ENCODE measurements at places on chromosomes 5 and 9.
A peak's percentile ranks its signal among the peaks of the same experiment; 100 is the strongest.

DNA sequence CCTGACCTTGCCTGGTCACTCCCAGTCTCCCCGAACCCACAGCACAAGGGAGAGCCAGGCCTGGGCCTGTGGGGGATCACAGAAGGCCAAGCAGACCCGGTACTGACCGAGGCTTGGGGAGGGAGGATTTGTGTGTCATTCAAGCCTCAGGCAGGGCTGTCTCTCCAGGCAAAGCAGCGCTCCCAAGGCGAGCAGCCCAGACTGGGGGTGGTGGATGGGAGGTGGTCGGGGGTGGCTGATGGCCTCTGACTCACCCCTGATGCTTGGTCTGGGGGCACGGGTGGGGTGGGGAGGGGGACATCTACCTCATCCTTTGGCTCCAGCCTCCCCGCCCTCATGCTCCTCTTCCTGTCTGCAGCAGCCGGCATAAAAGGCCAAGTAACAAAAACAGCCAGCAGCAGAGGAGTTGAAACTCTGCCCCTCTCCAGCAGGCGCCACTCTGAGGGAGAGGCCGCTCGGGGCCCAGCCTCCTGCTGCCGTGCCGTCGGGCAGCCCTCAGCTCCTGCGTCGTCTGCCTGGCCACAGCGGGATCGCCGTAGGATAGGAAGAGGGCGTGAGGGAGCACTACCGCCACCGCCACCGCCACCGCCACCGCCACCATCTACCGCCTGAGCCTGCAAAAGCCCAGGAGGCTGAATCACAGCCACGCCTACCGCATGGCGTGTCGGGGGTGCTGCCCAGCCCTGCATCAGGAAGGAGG is 166.0 kb downstream of the OLFM1 start:
- DNase-seq: no peak

- no peak for DNase-seq
These were observed 596.0 kb downstream of the SEMA5A start for GRCh38 chr5:8949908-8950307.

GRCh38 chr9:135588886-135589595 is 27.5 kb downstream of the PAEP start:
- no peak for DNase-seq

GRCh38 chr5:170297589-170298462 is at the start of gene LCP2:
LCP2 (minus strand) TSS chr5:170297777; CDS start chr5:170297611, 166 bp downstream.
- DNase-seq: peak; percentile 12

DNA sequence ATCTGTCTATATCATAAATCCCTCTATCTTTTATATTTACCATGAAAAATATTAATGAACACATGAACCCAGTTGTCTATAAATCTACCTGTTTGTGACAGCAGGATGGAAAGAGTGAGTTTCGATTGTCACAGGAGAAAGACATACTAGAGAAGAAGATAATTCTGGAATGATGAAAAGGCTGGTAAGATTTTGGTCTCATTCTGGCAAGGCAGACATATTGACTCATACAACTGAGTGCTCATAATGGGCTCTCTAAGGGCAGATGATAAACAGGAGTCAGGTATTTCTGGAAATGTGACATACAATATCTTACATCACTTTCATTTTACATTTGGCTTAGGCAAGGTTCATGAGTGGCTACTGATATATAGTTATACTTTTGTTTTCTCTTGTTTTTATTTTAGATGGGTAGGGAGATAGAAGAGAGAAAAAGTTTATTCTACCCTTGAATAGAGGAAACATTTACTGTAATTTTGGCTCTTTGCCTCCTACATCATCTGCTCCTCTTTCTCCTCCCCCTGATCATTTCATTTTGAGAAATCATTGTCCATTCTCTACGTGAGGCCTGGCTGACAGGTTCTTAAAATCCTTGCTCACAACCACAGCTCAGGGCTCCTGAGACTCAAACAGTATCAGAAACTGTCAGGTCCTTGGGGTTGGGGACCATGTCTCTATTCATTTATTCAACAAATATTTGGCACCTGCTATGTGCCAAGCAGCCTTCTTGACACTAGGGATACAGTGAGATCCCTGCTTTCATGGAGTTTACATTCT is 14.4 kb downstream of the ELOVL7 start:
- no peak for DNase-seq

GRCh38 chr9:14136047-14136635 is 177.8 kb downstream of the NFIB start:
- DNase-seq: no peak

DNA sequence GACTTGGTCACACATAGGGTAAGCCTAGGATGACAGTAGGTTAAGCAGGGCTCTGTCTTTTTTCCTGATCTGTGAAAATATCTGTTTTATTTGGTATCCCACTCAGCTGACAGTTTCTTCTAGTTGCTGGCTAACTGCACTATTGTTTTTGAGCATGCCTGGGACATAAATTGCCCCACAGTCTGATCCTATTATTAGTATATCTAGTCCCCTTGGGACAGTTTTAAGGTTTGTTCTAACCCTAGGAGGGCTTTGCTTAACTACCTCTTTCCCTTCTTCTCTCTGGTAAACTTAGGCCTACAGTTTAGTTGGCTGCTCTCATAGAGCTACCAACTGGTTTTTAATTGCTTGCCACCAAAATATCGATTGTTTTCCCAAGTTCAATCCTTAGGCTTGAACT is 446.6 kb downstream of the ARHGEF28 start:
- DNase-seq: no peak

DNA sequence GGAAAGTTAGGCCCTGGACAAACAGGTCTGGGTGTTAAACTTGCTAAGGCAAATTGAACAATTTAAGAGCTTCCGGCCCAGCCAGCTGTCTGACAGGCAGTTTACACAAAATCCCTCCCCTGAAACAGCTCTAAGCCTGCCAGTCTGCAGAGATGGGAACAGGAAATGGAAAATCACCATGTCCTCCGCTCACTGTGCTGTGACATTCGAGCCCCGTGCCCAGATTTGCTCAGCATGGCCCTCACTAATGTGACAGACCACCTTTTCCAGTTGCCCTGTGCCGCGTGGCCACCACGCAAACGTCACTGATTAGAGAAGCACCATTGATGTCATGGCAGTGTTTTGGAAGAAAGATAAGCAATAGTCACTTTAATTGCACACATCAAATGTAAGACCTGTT is 41.0 kb downstream of the CCNJL start:
- DNase-seq: no peak

DNA sequence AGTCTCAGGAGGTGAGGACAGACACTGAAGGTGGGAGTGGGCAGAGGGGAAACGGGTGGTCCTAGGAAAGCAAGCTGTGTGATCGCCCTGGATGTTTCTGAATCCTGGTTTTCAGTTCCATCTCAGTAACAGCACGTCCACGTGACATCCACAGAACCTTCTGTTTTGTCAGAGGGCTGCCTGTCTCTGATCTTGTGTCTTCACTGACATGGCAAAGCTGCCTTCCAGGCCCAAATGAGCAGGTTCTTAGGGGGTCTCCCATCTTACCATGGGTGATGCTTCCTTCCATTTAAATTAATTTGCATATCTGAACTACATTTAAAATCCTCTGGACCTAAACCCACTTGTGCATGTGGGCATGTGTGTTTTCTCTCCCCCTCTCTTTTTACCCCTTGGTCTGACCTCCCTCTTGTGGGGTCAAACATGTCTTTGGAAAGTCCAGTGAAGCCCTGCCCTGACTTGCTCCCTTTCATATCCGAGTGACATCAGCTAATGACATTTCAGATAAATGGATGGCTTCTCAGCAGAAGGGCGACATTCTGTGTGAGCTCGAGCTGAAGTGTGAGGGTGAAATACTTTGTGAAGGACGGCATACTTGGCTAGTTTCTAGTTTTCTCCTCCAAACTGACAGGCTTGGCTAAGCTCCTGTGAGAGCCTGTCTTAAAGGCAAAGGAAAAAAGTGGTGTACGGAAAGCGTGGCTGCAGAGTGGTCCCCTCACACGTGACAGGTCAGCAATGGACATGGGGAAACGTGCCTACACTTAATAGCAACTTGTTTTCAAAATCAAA is 204.8 kb upstream of the S1PR3 start:
- DNase-seq: no peak

DNA sequence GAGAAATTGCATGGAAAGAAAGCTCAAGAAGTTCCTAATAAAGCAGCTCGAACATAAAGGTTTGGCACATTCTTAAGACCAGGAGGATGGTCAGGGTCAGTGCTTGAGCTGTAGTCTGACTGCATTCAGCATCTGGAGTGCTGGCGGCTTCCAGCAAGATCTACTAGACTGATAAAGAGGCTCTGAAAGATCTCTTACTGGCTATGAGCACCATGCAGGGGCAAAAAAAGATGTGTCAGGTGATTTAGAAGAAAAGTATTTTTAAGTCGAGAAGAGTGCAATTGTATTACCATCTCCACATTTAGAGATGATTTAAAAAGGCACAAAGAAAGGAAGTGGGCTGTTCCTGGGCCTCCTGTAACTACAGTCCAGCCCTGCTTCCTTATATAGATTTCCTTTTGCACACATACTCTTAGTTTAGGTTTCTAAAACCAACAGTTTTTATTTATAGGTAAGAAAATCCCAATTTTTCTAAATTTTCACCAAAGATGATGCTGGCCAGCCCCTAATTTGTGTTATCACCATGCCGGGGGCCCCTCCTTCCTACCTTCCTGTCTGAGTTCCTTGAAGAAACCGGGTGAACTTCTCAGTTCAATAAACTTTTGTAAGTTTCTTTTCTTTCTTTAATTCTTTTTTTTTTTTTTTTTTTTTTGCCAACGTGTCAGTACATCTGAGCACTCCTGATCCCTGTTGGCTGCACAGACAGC is 65.9 kb upstream of the PLPP1 start:
- peak; percentile 42 for DNase-seq

- peak; percentile 35 for DNase-seq
These were observed 91.2 kb upstream of the ERBIN start for GRCh38 chr5:65835191-65835590.

GRCh38 chr9:128412120-128412790 is 8.4 kb upstream of the CERCAM start:
- peak; percentile 90 for DNase-seq

GRCh38 chr9:112582371-112583262 is 96.0 kb downstream of the KIAA1958 start:
- DNase-seq: no peak

DNA sequence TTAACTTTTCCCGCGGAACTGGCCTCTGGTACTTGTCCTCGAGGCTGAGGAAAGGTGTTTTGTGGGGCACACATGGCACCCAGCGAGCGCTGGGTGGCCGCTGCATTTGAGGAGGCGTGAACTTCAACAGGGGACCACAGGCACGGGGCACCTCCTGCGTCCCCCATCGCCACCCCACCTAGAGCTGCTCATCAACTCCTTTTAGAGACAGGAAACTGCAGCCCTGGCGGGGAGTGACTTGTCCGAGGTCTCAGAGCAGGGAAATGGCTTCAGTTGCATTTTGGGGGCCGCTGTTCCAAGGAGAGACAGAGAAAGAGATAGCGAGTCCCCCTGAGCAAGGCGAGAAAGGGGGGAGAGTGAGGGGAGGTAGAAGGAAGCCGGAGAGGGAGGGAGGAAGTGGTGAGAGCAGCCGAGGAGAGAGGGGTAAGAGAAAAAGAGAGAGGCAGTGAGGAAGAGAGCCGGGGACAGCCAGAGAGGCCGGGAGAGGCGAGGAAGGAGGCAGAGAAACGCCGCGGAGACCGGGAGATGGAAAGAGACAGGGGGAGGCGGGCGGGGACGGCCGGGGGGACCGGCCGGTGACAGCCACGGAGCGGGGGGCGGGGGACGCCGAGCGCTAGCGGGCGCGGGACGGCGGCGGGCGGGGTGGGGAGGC is 12.5 kb upstream of the LHX2 start:
- no peak for DNase-seq

DNA sequence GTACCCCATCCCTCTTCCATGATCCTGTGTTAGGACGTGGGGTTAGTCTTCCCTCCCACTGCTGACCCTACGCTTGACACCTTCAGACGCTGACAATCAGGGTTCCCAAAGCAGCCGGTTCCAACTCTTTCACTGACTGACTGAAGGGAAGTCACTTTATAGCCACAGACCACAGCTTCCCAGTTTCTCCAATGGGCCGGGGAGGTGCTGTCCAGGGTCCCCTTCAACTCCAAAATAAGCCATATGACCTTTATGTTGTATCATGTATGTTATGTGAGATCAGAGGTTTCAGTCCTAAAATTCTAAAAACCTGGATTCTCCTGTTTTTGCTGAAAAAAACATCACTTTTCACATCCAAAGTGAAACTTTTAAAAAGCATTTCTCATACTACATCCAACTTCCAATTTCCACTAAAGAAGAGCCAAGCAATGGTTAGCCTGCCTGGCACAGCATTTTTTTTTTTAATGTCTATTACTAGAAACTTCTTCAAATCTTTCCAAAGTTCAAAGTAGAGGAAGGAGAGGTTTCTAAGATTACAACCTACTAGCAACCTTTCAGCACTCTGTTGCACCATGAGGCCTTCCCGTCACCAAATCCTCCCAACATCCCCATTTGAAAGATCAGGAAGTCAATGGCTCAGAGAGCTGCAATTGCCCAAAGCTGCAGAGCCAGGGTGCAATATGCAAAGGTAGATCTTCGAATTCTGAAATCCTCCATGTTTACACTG is 5.2 kb downstream of the EPB41L4B start:
- DNase-seq: no peak

- no peak for DNase-seq
These were observed 69.9 kb downstream of the FGF1 start for GRCh38 chr5:142615948-142616347.

DNA sequence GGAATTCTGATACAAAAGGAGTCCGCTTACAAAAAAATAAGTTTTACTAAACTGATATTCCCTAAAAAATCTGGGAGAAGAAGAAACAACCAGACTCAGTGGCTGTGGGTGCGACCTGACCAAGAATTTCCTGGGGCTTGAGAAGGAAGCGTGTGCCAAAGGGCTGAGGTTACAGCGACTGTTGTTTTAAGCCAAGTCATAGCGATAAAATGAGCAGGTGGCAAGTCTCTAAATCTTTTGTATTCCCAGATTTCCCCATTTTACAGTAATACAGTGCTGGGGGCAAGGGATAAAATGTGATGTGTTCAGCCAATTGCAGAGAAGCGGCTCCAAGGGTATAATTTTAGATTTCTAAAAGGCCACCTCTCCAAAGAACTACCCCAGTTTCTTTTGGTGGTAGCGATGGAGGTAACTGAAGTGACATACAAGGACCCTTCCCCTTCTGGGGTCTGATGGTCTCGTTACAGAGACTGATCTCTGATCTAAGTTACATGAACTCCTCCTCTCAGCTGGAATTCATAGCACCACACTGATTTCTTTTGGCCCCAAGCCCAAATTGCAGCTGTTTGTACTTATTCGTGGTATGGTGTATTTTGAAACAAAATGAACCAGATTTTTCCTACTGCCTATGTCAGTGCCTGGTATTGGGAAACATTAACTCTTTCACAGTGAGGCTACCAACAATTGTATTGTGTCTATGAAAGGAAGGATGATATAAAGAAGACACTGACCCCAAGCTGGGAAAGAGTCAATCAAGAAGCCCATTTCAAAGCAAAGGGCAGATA is 41.6 kb downstream of the LPAR1 start:
- DNase-seq: no peak

GRCh38 chr9:89604729-89605464 is at the start of gene GADD45G:
GADD45G (plus strand) TSS chr9:89605012; CDS start chr9:89605122, 110 bp downstream.
- DNase-seq: peak; percentile 93

- peak; percentile 4 for DNase-seq
These were observed 36.4 kb downstream of the GLT6D1 start for GRCh38 chr9:135602789-135603481.
